Immature natural killer cell (primary cell): ENCODE measurements at places on chromosomes 5 and 9.

GRCh38 chr5:125083981-125084380 lies 337.5 kb upstream of the ZNF608 start:
- DNase-seq: no peak

- DNase-seq: no peak
Measured at GRCh38 chr9:37407468-37407867, 15.0 kb upstream of the GRHPR start.

- DNase-seq: no peak
Measured at GRCh38 chr5:111311666-111312065, 87.5 kb downstream of the CAMK4 start.

DNA sequence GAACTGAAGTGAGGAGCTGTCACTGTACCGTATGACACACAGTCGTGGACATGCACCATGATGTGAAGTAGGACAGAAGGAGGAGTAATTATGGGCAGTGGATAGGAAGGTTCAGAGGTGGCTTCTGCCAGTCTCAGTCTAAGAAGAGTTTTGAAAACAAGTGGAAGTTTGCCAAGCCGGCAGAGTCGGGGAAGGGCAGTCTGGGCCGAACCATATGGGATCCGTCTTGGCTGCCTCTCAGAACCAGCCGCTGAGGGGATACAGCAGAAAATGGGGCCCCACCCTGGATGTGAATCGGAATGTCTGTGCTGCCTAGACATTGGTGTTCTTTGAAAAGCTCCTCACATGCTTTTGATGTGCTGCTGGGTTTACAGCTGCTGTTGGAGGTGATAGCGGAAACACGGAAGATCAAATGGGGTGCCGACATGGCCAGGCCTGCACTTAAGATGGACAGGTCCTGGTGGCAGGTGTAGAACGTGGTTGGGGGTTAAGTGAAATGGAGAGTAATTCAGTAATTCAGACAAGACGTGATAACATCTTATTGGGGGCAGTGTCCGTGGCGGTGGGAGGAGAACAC lies 11.2 kb downstream of the SNX18 start:
- no peak for DNase-seq

DNA sequence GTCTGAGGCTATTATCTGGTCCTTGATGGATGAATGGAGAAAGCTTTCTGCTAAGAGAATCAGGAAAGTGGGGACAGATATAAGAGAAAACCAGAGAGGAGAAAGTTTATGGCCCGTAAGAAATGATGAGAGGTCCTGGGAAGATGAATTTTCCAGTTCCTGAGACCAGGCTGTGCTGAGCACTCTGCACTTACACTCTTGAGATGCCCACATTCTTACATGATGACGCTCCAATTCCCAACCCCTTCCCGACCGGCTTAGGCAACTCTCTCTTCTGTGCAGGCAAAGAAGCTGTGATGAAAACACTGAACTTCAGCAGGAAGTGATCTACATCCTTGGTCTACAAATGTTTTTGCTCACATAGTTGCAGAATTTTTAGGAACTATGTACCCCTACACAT lies 417.0 kb downstream of the ARHGEF28 start:
- no peak for DNase-seq

DNA sequence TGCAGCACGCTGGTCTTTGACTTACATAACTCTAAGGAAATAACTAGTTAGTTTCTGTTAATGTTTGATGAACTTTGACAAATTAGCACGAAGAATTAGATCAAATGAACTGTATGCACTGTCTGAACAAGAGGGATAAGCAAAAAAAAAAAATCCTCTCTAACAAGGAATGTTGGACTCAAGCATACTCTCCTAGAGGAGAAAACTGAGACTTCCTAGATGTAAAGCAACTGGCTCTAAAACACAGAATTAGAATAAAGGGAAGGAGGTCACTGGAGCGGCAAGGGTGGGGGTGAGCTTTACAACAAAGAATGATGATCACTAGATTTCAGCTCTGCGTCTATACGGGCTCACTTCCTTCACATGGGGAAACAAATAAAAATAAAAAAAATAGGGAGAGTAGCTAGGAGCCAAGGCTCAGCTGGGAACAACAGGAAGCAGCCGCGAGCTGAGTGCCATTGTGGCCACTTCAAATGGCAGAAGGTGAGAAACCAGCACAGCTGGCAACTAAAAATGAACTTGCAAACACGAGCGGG lies 48.7 kb upstream of the CEMIP2 start:
- DNase-seq: peak; percentile 11

- peak; percentile 87 for DNase-seq
Measured at GRCh38 chr5:132427281-132428146, 58.0 kb downstream of the SLC22A5 start.

- no peak for DNase-seq
Measured at GRCh38 chr9:130878295-130878694, 18.3 kb downstream of the QRFP start.

- DNase-seq: no peak
Measured at GRCh38 chr5:141001446-141001843, 35.2 kb downstream of the PCDHAC2 start.

DNA sequence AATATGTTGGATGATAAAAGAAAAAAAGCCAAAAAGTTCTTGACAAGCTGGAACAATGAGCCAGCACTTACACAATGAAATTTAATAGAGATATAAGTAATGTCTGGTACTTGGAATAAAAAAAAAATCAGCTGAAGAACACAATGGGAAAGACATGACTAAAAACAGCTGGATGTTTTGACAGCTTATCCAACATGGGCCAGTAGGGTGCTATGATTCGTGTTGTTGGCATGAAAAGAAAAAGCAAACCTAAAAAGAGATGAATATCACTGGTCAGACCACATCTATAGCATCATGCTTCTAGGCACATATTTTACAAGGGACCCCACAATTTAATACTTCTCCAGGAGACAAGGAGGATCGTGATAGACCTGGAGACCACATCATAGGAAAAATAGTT lies 175.3 kb downstream of the ARL15 start:
- DNase-seq: no peak

DNA sequence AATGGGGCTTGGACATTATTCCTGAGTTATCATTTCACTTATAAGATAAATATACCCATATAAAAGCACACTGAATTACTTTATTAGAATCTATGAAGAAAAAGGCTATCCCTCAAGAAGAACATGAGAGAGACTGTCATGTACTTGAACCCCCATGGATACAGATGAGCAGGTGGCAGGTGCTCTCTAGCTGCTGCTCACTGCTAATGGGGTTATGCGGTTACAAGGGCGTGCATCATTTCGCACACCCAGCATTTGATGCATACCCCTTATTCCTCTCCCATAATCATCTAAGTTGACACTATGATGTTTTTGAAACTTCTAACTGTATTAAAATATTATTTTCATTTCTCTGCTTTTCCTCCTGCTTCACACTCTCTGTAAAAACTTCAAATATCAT lies 16.4 kb downstream of the ITK start:
- no peak for DNase-seq

DNA sequence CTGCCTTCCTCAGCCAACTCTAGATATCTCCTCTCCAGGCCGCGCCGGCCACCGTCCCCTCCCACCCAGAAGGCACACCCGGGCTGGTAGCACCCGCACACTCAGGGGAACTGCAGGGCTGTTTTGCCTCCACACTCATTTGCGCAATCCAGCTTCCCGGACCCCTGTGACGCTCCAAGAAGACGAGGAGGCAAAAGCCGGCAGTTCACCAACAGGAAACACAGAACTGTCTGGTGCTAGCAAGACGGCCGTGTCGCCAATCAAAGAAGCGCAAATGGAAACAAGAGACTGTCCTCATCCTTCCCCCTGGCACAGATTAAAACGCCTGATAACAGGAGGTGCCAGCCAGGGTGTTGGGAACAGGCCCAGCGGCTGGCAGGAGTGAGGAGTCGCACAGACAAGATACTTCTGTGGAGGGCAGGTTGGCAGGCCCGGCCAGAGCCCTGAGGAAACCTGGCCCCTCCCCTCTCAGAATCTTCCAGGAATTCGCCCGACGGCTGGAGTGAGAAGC lies 7.8 kb downstream of the AGPAT2 start:
- DNase-seq: no peak

DNA sequence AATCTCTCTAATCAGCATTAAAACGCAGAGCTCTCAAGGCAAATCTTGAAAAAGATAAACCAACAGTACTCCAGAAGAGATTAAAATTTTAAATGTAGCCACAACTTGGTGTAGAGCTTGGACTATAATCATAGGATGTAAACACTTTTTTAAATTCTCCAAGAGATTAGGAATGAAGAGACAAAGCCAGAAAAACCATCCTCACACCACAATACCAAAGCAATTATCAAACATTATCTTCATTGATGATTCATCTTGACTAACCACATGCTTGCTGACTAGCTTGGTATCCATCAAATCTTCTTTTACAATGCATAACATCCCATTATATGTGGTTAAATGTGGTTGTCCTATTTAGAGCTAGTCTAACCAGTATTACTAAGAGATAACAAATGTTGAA lies 815.1 kb downstream of the TLE1 start:
- no peak for DNase-seq

DNA sequence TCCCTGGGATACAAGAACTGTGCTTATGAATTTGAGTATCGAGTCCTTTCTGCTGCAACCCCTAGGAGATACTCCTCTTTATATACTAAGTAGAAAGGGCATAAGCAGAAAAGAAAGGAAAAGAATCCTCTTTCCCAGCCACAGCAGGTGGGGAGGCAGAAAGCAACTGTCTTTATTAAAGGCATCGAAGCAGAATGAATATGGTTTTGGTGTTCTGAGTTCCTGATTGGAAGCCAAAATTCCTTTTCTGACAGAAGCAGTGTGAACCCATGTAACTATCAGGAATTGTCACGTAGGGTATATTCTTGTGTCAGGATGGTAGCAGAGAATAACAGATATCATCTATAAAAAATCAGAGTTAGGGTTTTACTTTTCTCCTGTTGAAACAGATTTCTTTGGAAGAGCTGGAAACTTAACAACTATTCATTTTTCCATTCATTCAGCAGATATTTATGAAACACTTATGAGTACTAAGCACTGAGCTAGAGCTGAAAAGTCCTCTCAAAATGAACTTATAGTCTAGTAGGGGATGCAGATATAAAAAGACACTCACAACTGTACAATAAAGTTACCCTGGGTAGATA lies 96.5 kb upstream of the LHFPL2 start:
- no peak for DNase-seq

GRCh38 chr9:133202145-133202513 lies 6.9 kb downstream of the OBP2B start:
- DNase-seq: no peak

DNA sequence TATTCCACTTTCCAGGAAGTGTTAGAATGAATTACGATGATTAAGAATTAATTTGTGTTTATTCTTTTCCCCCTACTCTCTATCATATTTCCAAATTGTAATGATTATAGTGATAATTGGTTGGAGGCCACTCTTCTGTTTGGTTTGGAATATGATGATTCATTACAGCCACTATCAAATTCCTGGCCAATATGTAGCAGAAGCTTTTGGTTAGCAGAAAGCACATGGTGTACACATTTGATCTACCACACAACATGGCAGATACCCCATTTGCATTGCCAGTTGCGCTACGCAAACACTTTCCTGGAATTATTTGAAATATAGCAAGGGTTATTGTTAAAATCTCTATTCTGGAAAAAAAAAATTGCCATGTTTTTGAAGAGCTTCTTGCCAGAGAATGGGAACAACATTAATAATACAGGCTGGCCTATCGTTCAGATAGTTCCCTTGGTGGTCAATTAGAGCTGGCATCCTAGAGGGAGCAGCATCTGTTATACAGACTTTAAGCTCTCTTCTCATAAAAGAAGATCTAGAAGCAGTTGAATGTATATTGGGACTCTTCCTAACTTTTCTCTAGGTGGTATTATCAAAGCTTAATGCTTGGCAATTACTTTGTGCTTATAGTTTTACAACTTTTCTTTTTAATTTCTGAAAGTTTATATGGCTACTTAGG lies 455.0 kb upstream of the ACTBL2 start:
- DNase-seq: no peak

- peak; percentile 83 for DNase-seq
Measured at GRCh38 chr5:132457371-132458225, 33.0 kb downstream of the IRF1 start.

- DNase-seq: no peak
Measured at GRCh38 chr9:6779417-6780241, 21.9 kb downstream of the KDM4C start.

GRCh38 chr9:106769331-106769730 lies 93.6 kb upstream of the ZNF462 start:
- no peak for DNase-seq

GRCh38 chr5:119271758-119272730 lies 83.8 kb upstream of the TNFAIP8 start:
- DNase-seq: peak; percentile 41

GRCh38 chr9:132216861-132217619 lies 55.2 kb downstream of the NTNG2 start:
- no peak for DNase-seq

DNA sequence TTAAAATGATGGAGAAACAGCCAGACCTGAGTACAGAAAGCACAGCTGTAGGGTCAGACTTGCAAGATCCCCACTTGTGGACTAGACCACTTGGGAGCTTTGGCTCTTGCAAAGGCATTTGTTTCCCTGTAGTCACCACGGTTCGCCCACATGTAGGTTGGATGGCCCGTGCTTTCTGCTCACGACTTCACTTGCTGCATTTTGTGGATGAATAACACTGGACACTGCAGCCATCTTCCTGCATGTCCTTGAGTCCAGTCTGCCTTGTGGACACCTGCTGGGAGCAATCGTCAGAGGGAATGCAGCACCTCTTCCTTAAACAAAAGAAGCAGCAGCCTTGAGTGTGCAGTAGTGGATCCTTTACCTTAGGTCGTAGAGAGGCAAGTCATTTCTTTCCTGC lies 372.9 kb upstream of the IRX2 start:
- no peak for DNase-seq

- no peak for DNase-seq
Measured at GRCh38 chr9:82164159-82164558, 175.6 kb downstream of the SPATA31D1 start.

GRCh38 chr5:107670087-107670931 lies 428 bp downstream of the EFNA5 start:
- peak; percentile 29 for DNase-seq

DNA sequence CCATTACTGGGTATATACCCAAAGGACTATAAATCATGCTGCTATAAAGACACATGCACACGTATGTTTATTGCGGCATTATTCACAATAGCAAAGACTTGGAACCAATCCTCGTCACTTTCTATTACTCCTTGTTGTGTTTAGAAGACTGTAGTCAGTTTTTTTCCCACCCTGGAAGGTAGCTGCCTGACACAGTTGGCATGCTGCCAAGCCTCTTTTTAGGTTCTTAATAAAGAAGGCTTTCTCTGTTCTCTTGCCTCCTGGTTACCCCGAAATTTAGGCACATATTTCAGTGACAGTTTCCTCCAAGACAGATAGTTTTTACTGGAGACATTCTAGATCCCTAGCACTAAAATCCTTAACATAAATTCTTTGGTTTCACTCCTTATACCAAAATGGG lies 205.4 kb upstream of the PCSK5 start:
- DNase-seq: no peak

DNA sequence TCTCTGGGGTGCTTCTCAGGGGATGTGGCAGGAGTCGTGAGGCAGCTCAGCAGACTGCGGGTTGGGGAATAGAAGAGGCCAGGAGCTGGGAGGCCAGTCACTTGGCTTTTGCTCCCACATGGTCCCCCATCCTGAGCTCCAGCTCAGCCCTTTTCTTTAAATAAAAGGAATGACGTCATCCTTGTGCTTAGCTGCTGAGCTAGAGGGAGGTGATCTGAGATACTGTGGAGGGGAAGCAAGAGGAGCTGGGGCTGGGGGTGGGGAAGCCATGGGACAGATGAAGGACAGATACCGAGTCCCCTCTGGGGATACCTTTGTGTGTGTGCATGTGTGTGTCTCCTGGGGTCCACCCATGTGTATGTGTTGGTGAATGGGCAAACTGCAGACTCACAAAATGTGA lies 89.0 kb upstream of the ARAP3 start:
- no peak for DNase-seq

GRCh38 chr9:111412280-111412679 lies 71.9 kb downstream of the ECPAS start:
- no peak for DNase-seq
